ENCODE measurements at places on chromosomes 7 and 10.

GRCh38 chr10:98168147-98168546 is 33.7 kb downstream of the R3HCC1L start:
- peak; percentile 51 for DNase-seq

DNA sequence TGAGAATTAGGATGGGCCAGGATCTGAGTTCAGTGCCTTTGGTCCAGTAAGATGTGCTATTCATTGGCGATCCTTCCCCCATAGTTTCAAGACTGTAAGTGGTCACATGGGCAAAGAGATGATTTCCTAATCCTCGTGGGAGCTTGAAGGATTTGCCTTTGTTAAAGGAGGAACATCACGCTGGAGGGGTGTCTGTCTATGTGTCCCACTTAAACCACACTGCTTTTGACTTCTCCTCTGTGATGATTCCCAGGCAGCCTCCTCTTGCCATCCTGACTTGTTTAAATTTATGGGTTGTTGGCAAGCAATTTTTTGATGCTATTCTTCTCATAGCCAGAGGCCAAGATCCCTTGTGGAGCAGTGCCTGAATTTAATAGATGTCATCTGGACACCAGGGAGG is 154.0 kb downstream of the TCF7L2 start:
- no peak for DNase-seq

DNA sequence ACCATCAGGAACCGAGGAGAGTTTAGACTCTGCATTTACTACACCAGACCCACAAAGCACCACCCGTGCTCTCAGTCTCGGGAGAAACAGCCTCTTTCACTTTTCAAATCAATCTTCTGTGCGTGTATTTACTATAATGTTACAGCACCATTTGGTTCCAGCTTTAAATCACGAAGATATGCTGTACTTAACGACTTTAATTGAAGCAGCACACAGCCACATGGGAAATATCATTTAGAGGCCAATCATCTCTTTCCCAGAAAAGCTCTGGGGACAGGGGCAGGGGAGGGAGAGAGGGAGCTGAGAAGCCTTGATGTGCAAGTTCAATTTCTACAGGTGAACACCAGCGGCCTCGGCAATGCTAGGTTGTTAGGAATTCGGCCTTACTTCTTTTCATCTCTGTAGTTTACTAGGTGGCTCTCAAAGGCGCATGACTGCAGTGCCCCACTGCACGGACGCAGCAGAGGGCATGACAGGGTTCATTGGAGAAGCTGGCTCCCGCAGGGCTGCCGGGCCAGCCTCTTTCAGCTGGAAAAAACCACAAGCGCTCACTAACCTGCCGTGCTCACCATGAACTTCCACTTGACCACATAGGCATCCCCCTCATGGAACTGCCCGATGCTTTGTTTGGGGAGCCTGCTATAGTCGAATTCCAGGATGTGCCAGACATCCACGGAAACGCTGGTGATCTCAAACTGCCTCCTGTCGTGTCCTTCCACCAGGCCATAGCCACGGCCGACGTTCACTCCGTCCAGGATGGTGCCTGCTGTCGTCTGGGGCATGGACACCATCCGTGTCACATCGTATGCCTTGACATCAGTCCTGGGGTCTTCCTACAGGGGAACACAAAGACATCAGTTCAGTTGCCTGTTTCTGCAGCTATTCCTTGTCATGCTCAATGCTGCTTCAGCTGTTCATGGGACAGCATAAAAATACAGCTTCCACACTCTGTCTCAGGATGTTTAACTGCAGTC is 154.5 kb downstream of the SVIL start:
- DNase-seq = no peak

DNA sequence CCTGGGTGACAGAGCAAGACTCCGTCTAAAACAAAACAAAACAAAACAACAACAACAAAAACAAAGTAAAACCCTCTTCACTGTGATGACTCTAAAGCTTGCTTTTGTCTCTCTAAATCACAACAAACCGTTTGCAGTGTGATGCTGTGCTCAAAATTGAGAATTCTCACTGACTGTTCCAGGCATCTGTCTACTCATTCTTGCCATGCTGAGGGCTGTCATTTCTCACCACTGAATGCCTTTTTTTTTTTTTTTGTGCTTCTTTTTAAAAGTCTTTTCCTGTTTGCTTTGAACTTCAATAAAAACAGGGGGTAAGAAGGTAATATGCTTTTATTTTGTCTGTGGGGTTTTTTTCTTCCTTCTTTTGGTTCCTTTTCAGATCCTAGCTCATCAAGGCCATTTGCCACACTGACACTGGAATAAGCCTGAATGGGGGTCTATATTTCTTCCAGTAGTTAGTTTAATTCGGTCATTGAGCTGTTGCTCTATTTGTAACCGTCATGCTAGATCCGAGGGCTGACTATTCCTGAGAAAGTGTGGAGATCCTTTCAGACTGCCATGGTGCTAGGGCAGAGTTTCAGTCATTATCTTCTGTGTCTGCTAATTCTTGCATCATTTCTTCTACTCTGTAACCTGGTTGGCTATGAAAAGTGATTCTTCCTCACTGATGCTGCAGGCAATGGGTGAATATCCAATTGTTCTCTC is 10.6 kb downstream of the FAS start:
- no peak for DNase-seq

- DNase-seq = no peak
Measured at GRCh38 chr10:30093303-30093950, 34.0 kb upstream of the JCAD start.

DNA sequence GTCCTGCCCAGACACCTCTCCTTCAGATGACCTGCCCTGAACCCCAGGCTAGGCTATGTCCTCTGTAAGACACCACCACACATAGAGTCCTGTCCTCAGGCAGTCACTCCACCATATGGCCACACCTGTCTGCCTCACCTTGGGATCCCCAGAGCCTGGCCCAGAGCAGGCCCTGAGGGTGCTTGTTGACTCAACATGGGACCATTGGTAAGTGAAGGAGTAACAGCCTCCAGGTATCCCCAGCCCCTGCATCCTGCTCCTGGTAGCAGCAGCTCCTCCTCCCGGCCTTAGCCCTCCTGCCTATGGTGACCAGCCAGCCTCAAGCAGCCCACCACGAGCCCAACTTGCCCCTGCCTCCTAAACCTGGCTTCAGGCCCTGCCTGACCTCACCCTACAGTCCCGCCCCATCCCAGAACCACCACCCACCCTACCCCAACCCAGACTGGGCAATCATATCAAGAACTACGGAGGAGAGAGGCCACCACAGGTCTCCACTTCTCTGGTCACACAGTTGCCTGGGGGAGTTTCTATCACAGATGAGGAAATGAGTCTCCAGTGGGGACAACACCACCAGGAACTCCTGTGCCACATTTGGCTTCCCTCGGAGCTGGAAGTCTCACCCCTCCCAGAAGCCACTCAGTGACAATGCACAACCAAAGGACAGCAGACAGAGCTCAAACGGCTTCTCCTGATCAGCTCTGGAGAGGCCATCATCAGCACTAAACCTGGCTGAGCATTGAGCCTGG is 136.6 kb downstream of the GRID1 start:
- no peak for DNase-seq

DNA sequence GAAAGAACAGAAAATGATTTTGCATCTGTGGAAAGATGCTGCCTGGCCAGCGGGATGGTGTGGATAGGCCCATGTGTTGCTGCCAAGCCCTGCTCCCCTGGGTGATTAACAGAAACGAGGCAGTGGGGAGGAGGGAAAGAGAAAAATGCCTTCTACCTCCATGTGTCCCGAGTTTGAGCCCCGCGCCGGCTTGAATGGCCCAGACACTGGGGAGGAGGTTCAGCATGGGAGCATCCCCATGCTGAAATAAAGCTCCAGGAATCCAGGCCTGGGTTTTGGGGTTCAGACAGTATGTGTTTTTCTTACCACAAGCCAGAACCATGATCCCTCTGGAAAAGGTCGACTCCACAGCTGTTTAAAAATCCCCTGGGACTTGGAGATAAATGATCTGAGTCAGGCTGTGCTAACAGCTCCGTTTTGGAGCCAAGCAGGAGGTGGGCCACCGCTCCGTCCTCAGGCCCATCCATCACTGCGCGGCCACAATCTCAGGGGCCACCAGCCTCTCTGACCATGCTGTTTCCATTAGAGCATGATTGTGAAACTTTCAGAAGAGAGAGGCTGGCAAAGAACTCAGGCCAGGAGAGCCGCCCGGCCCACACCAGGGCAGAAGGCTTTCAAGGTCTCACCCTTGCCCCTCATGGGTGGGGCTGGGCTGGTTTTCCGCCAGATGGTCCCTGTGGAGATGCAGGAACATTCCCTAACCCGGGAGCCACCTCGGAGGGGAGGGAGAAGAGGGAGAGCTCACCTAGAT is 299.7 kb downstream of the ZEB1 start:
- DNase-seq = no peak

DNA sequence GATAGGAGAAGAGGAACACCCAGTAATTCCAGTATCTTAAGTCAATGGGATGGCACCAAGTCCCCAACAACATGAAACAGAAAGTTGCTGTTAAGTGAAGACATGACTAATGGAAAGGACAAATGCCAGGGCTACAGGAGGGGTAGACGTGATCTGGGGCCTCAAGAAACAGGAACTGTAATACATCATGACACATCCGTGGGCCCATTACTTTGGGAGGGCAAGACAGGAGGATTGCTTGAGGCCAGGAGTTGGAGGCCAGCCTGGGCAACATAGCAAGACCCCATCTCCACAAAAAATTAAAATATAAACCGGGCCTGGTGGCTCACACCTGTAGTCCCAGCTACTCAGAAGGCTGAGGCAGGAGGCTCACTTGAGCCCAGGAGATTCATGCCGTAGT is 408.6 kb upstream of the PRKCQ start:
- DNase-seq = no peak

DNA sequence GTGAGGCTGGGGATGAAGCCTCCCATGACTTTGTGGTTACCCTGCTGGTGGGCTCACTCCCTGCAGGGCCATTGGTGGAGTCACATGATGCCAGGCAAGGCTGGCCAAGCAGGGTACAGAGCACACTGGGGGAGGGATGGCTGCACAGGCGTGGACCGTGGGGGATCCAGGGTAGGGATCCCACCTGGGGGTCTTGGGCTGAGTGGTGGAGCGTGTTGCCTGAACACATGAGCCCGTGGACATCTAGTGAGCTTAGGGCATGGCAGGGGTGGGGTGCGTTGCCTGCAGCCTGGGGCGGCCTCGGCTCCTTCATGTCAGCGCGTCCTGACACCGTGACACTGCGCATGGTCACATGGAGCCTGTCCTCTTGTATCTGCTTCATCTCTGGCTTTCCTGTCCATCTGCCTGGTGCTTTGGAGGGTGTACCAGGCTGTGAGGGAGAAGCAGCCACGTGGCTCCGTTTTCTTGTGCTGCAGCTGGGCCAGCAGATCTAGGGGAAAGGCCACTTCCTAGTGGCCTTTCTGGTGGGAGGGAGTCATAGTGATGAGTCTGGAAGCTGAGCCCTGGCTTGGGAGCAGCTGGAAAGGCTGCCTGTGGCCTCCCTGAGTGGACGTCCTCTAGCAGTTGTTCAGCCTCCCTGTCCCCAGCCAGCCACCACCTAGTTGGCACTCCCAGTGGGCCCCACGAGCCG is 96.2 kb downstream of the LHPP start:
- DNase-seq = no peak

- DNase-seq = no peak
Measured at GRCh38 chr7:133641436-133641835, 388.6 kb downstream of the EXOC4 start.

DNA sequence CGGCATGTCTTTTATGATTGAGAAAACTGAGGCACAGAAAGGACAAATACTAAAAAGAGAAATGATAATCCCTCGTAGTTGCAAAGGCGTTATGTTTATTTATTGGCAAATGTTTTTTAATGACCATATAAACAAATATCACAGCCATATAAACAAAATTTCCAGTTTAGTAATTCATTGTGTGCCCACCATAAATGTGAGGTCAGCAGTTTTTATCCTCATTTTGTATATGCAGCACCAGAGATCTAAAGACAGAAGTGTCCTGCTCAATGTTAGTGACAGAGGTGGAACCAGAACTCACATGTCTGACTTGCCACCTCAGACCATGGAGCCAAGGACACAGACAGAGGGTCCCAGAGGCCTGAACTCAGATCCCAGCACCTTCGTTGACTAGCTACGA is 14.1 kb downstream of the CNNM1 start:
- DNase-seq = no peak

DNA sequence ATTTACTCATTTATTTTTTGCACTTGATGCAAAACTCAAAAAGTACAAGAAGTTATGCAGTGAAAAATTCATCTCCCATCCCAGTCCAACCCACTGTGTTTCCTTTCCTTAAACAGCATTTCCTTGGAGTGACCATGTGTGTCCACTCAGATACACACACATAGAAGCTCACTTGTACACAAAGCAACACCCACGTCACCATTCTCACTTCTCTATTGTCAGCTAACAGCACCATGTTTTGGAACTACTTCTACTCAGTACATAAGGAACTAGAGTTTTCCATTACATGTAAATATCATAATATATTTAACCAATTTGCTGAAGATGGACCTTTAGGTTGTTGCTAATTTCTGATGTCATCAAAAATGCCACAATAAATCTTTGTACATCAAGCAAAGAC is 167.6 kb downstream of the GRID1 start:
- DNase-seq = no peak

- no peak for DNase-seq
Measured at GRCh38 chr10:103980288-103980906, 13.5 kb downstream of the SLK start.

DNA sequence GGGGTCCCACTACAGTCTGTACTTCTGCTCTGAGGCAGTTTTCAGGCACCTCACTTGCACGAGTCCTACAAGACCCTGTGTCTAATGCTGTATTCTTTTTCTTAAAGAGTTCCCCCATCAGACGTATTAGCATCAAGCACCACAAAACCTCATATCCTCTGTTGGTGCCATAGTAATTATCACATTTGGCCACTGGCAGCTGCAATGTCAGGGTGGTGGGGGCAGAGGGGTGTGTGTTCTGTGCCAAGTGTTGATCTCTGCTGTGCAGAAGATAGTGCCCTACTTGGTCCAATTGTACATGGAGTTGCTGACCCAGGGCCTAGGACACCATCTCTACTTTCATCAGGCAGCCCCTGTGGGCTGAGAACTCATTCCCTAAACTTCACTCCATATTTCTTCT is 20.0 kb upstream of the JAZF1 start:
- DNase-seq = no peak

Data from eye (tissue), 1 donor.